ENCODE measurements at places on chromosomes 1 and 21. TPM values are rescaled to one million over a fixed set of nuclear protein-coding genes. Genes with fewer than 3 reads are reported as not detected.

The SELENBP1 gene
- not detected for total RNA-seq

The ELAVL4 gene
- not detected for total RNA-seq

The SLAMF1 gene
- total RNA-seq: 30.0 TPM

The CENPL gene
- 5.2 TPM for total RNA-seq

The GBP6 gene
- 0.21 TPM for total RNA-seq

The BSND gene
- not detected for total RNA-seq

The SPRR5 gene
- total RNA-seq: not detected

The S100A14 gene
- total RNA-seq: not detected

The GNAT2 gene
- total RNA-seq: not detected

The FCAMR gene
- not detected for total RNA-seq

The FCRL1 gene
- 25.5 TPM for total RNA-seq

The KIF2C gene
- total RNA-seq: 0.21 TPM

The PLA2G2C gene
- under 0.01 TPM for total RNA-seq

The TNFRSF18 gene
- total RNA-seq: 1.2 TPM

The PMF1 gene
- total RNA-seq: 59.0 TPM

The CRYAA gene
- total RNA-seq: not detected

The FAAH gene
- total RNA-seq: 6.2 TPM
